ENCODE measurements at places on chromosomes 12 and 14.

DNA sequence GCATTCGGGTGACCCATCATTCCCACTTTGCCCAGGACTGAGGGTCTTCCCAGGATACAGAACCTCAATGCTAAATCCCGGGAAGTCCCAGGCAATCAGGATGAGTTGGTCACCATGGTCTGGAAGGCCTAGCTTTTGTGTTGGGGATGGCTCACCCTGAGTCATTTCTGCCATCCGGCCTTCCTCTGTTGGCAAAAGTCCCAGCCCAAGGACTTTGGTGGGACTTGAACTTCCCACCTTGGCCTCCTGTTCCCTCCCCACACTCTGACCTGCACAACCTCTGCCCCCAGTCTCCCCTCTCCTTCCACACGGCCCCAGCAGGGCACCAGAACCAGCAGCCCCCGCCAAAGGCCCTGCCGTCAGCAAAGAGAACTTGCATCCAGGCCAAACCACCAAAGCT, 24.6 kb upstream of the NCOR2 start:
- no peak for DNase-seq

DNA sequence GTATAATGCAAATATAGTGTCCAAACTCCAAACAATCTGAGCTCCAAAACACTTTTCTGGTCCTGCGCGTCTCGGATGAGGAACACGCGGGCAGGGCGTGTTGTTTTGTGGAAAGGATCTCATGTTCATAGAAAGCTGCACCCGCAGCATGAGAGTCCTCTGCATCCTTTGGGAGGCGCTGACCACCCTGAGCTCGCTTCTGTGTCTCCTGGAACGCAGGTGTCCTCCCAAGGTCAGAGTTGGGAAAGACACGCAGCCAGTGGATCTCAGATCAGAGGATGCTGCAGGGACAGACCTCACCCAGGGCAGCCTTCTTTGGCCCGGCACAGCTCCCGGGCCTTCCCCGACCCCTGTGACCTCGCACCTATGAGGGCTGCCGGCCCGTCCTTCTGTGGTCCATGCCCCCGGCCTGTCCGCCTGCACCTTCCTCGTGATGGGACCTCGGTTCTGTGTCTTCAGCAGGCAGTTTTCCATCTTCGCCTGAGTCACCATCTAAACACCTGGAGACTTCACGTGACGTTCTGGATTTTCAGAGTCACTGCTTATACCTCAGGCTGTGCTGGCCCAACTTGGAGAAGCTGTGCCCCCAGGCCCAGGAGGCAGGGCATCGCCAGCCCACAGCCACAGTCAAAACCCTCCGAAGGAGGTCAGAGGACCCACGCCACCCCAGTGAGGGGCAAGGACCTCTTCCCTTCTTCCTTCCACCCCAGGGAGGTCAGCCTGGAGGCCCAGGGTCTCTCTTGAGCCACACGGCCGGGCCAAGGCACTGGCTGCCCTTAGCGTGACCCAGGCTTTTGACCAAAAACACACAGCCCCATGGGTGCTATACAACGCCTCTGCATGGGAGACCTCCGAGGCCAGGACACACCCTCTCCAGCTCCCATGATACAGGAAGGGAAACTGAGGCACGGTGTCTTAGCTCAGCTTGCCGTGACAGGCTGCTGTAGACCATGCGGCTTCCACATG, 25.9 kb downstream of the MMP17 start:
- DNase-seq: no peak

- no peak for DNase-seq
Measured at GRCh38 chr12:67797185-67797741, 148.7 kb downstream of the DYRK2 start.

DNA sequence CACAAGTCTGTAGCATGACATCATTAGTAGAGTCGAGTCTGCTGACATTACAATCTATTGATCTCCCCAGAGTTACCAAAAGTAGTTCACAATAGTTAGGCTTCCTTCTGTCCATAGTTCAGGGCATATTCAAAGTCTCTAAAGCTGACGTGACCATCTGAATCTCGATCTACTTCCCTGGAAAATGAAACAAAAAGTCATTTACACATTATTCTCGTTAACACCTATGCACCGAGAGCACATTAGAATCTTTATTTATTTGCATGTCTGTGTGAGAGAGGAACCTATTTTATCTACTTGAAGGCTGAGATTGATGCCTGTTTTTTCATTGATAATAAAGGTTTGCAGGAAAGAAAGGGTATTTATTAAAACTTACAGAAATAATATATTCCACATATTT, 157.4 kb downstream of the EFCAB11 start:
- no peak for DNase-seq

GRCh38 chr14:103949131-103949790, 6.9 kb upstream of the RD3L start:
- DNase-seq: no peak

GRCh38 chr14:60102389-60102788, 10.7 kb downstream of the PCNX4 start:
- no peak for DNase-seq

DNA sequence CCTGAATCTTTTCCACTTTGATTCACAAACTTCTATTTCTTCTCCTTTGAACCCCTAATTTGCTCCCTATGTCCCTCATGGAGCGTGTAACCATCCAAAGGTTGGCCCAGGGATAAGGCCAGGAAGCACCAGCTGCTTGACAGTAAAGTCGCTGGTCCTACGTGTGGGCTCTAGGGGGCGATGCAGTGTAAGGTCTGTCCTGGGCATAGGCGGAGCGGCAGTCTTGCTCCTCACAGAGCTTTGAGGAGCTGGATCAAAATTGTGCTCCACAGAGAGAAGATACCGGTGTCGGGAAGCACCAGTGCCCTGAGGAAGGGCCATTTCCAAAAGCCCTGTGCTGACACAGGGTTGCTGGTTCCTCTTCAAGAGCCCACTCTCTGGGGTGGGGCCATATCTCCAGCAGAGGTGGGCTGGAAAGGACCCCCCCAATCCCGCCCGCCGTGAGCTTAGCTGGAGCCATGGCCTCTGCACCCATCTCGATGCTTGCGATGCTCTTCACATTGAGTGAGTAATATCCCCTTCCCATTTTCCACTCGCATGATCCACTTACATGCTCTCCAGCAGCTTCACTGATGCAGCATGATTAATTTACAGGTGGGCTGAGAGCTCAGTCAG, 49.9 kb upstream of the OR4E1 start:
- no peak for DNase-seq

DNA sequence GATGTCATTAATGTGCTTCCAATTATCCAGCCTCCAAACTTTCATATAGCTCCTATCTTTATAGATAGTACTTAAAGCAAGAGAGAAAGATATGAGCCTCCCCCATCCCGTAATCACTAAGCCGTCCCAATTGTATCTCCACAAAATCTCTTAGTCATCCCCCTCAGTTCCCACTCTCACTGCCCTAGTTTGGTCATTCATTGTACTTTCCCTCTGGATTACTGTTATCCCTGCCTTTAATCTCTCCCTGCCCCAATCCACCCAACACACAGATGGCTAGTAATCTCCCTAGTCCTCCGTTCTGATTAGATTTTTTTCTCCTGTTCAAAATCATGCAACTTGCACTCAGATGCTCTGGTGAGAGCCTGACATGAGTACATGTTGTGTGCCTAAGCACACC, 5.4 kb upstream of the BCAT1 start:
- no peak for DNase-seq

DNA sequence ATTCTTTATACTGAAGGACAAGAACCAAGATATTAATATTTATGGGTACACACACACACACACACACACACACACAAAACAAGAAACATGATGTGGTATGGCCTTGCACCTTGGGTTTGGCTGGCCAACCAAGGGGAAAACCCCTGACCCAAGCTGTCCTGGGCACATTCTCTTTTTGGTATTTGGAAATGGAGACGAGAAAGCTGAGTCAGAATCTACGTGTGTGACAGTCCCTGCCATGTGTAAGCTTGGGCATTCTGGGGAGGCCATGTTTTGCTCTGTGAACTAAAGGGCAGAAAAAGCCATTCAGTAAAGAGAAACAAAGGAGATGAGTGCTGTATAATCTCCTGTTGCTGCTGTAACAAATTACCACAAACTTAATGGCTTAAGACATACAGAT, 35.6 kb downstream of the PTGER2 start:
- no peak for DNase-seq

GRCh38 chr12:50914872-50915484, 37.4 kb upstream of the HIGD1C start:
- DNase-seq: no peak

- DNase-seq: no peak
Measured at GRCh38 chr14:48584031-48584430, 908.6 kb upstream of the MDGA2 start.

- DNase-seq: no peak
Measured at GRCh38 chr14:66268802-66269334, 217.3 kb upstream of the CCDC196 start.

- no peak for DNase-seq
Measured at GRCh38 chr14:76926521-76927251, 100.5 kb downstream of the LRRC74A start.

GRCh38 chr12:32903318-32903717, 6.7 kb upstream of the PKP2 start:
- DNase-seq: no peak

GRCh38 chr14:39393289-39393688, 38.9 kb downstream of the FBXO33 start:
- no peak for DNase-seq

GRCh38 chr12:42298887-42299286, 27.0 kb downstream of the ZCRB1 start:
- no peak for DNase-seq

DNA sequence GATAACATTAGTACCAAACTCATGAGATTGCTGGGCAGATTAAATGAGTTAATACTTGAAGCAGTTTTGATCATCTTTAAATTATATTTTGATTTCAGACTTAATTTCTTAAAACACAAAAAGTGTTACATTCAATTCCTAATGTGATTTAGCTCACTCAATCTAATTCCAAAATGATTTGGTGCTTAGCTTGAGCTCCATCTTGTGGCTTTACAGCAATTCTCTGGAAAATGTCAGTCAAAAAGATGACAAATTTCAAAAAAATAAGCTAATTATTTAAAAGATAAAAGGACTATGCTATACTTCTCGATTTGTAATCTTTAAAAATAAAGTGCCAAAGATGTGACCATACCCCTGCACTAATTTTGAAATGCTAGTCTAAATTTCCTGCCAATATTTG, 10.1 kb downstream of the LLPH start:
- DNase-seq: no peak

DNA sequence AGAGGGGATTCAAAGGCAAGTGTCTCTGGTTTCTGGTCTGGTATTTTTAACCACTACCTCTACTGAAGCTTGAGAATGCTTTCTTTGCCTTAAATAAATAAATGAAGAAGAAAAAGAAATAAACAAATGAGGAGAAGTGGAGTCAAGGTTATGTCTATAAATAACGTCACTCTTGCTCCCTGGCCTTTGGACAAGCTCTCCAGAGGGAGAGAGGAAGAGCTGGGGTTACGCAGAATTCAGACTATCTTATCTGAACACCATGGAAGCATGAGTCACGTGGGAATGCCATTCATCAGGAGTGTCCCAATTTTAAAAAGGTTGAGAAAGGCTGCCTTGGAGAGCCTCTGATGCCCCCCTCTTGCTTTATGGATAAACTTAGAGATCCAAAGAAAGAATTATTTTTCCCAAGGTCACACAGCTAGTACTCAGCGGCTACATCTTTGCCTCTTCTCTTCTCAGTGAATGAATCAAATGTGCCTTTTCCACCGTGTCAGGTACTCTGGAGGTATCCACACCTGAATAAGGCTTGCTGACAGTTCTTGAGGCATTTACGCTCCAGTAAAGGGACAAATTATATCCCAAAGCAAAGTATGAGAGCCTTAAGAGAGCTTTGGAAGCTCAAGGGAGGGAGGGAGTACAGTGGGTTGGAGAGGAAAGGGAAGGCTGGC, 12.9 kb upstream of the MSI1 start:
- DNase-seq: no peak

DNA sequence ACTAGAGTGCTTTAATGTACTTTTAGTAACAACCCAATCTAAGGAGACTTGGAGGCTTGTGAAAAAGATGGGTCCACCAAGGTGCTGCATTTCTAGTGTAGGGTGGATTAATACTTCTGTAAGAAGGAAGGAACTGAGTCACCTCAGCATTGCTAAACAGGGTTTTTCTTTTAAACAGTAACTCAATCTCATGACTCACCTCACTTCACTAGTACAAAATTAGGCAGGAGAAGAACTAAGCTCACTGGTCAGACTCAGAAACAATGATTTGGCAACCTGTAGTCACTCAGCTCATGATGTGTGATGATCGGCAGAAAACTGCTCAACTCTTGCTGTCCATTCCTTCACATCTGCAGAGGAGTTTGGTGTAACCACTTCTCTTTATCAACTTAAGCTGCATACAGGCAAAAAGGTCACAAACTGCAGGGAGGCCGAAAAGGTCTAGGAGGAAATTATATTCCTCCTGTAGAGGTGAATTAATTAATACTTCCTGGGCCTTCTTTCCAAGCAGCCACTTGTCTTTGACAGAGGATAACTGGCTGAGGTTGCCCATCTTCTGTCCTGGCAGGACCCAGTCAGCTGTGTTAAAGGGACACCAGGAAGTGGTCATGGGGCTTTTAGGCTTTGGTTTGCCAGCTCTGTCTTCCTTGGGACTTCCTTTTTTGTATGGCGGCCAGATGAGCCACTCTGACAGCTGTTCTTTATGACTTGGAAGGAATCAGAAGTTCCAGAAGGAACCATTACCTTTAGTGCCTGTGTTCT, 466.9 kb downstream of the FUT8 start:
- DNase-seq: no peak

DNA sequence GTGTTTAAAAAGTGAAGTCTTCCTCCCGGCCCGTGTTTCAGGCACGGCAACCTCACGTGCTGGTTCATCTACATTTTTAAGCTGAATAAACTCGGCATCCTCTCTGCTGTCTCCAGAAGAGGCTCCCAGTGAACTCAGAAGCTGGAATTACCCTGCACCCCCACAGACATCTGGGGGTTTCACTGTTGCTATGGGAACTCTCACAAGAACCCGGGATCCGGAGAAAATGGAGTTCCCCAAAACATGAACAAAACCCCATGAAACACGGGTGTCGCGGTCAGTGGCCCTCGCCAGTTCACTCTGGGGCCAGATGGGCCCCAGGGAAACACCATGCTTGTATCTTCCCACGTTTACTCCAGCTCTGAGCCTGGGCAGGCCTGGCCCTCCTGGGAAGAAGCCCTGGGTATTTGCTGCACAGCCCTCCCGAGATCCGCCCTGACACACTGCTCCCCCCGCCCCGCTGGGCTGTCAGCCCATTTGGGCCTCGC, 143.7 kb downstream of the PIWIL1 start:
- DNase-seq: no peak

- DNase-seq: no peak
Measured at GRCh38 chr14:102215576-102216250, 76.0 kb downstream of the WDR20 start.

GRCh38 chr12:112473056-112473455, 54.3 kb downstream of the PTPN11 start:
- no peak for DNase-seq

- no peak for DNase-seq
Measured at GRCh38 chr12:12051668-12052067, 19.1 kb upstream of the BCL2L14 start.

- DNase-seq: no peak
Measured at GRCh38 chr14:102770147-102771123, 6.8 kb upstream of the TRAF3 start.

GRCh38 chr12:28235985-28236384, 45.7 kb downstream of the CCDC91 start:
- DNase-seq: no peak

- DNase-seq: no peak
Measured at GRCh38 chr12:88207921-88208620, 66.0 kb downstream of the TMTC3 start.
